Caki2 (cell line): ENCODE measurements at places on chromosomes 16 and 17.

GRCh38 chr16:55706739-55707384 is 51.1 kb downstream of the SLC6A2 start:
- no peak for DNase-seq

GRCh38 chr17:44585315-44585714 is 28.0 kb downstream of the FZD2 start:
- DNase-seq, result no peak

DNA sequence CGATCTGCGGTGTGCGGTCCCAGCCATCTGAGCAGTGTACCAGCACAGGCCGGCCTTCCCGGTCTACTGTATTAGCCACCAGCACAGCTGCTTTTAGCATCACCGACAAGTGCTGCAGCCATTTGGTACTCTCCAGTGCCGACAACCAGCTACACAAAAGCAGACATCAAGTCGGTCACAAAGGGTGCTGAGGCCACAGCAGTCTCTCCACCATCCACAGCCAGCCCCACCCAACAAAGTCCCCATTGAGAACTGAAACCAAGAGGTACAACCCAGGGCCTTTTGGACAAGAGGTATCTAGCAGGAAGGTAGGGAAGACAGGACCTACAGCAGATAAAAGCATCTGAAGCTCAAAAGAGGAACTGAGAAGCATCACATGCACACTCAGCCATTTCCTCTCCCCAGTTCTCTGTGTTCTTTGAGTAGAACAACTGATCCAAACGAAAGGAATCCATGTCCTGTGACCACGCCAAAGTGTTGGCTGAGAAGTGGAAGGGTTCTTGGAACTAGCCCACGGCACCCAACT is 9.5 kb downstream of the MTMR4 start:
- DNase-seq, result no peak

DNA sequence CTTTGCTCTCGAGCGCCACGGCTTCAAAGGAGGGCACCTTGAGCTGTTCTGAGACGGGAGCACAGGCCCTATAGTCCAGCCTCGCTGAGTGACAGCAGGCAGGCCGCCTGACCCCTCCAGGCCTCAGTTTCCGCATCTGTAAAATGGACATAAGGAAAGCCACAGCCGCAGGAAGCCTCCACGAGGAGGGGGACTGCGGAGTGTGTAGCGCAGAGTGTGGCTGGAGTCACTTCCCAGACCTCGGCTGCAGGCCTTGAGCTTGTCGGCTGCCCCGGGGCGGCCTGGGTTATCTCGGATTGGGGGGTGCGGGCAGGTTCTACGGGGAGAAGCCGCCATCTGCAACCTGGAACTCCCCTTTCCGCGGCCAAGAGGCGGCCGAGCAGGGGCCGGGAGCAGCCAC is 40.8 kb downstream of the ZFPM1 start:
- DNase-seq, result no peak

DNA sequence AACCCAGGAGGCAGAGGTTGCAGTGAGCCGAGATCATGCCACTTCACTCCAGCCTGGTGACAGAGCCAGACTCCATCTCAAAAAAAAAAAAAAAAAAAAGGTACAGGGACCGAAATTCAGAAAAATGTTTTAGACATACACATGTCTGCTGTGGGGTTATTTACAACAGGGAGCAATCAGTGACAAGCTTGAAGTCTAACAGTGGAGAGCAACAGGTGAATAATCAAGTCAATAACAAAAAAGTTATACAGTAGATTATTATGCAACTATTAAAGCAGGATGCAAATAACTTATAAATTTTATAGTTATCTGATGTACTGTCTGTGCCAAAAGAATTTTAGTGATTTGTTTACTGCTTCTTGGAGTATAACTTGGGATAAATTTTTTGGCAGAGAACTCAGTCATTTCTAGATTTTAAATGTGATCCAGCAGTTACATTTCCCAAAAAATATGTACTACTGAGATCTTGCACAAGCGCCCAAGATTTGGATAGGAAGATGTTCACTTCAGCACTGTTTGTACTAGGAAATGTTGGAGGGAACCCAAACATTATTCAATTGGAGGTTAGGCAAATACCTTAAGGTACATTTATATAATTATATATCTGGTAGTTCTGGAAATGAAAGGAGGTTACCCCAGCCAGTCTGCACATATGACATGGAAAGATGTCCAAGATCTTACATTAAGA is 34.1 kb downstream of the EEF2K start:
- DNase-seq, result no peak

DNA sequence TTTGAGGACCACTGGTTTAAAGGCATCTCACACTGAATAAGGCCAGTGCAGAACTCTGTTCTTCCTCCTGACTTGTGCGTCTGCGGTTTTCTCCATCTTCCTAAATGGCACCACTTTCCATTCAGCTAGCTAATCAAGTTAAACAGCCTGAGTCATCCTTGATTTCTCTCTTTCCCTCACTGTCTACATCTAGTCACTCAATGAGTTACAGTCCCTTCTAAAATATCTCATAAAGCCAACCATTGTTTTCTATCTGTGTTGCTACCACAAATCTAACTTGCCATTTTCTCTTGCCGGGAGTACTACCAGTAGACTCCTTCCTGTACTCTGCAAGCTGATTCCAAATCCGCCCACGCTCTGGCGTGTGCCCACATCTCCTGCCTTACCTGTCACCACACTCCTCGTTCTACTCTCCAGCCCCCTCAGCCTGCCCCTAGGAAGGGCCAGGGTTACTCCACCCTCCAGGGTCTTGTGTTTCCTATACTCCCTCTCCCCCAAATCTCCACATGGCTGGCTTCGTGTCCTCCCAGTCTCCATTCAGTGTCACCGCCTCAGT is 324.5 kb downstream of the SNX29 start:
- no peak for DNase-seq
